Ascending aorta (tissue), 2 donors: ENCODE measurements at places on chromosomes 13 and 19. TPM values are rescaled to one million over a fixed set of nuclear protein-coding genes. Genes with fewer than 3 reads are reported as not detected.

GRCh38 chr13:49645451-49645850 is 17.1 kb downstream of the ARL11 start:
- no peak for DNase-seq

DNA sequence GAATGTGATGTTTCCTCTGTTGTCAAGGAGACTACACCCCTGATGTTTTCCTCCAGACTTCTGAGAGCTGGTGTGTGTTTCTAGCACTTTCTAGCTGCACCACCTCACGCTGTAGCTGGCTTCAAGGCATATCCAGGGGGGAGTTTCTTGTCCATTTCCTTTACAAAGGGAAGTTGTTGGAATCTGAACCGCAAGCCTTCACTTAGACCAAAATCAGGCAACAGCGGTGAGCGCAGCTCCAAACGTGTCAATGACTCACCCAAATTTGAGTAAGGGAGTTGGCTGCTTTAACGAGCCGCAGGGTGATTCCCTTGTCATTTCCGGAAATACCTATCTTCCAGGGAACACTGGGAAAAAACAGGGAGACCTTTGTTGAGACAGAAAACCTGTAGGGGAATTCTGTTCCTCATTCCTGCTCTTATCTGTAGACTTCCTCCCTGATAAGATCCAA is 2.5 kb downstream of the LDLR start:
- peak; percentile 60 for DNase-seq

Gene VSIG10L
- total RNA-seq: 1.4 TPM

Gene CABP5
- not detected for total RNA-seq

Gene ZSCAN4
- total RNA-seq: not detected

Gene WDFY2
- total RNA-seq: 6.1 TPM

Gene COL5A3
- total RNA-seq: 13.6 TPM

Gene DACT3
- total RNA-seq: 104 TPM
